Activated T-helper 1 cell treated with anti-CD3 and anti-CD28 coated beads, Interleukin-12 subunit alpha, Interleukin-12 subunit beta, Interleukin-2, Interleukin-4 antibody, amounts not matched to agents 30 ng/mL and 10 ng/mL and 1 ng/mL, durations not matched to agents 14 hours and 24 hours and 36 hours (primary cell): ENCODE measurements at places on chromosomes 16 and 17. TPM values are rescaled to one million over a fixed set of nuclear protein-coding genes. Genes with fewer than 3 reads are reported as not detected.

DNA sequence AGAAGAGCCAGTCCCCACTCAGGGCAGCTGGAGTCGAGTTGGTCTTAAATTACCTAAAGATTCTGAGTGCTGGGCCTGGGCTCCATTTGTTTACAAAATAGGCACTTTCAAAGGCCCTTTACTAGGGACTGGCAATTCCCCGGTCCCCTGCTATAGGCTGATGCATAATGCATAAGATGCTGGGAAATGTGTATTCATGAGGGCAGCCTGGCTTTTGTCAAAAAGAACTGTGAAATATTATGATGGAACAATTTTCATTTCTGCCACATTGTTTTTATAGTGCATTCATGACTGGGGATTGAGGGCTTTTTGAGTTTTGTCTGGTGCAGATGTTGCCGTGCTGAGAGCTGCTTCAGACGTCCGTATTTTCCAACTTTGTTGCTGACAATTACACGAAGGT lies 617.0 kb upstream of the CDH5 start:
- no peak for DNase-seq
- H3K4me3 ChIP-seq = no peak overlapping the region
- H3K36me3 ChIP-seq = no peaks in the 10 kb centered on the region
- no peaks in the 10 kb centered on the region for H3K4me1 ChIP-seq

DNA sequence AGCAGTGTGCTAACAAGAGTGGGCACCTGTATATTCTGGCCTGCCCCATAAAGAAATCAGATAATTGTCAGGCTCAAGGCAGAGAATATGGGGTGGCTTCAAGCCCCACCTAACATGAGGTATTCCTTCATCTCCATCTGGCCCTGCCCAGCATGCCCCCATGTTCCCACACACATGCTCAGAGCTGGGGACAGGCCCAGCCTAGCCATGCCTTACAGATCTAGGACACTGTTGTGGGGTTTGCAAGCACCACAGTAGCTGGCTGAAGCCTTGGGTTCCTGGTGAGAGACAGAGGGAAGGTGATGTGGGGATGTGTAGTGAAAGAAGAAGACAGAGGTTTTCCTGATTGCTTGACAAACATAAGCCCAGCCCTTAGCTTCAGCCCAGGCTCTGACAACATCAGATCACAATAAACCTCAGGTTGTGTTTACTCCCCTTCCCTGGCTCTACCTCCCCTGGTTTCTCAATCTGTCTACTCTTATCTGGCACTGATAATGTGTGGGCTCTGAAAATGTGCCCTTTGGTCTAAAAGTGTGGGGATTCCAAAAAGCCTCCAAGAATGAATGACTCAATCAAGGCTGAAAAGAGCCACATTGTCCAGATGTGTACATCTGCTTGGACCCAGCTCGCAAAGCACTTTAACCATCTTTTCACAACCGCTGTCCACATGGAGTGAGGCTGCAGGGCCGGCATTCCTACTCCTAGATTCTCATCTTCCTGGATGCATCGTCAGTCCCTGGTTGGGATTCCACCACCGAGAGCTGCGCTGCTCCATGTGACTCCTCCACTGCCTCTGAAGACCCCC lies 34.4 kb downstream of the CDRT4 start:
- H3K27ac ChIP-seq = no peak overlapping the region
- no peak for DNase-seq
- H3K4me1 ChIP-seq = peaks cover 9% of the 10 kb centered on the region
- H3K4me3 ChIP-seq = no peak overlapping the region
- H3K27me3 ChIP-seq = no peaks in the 10 kb centered on the region

- no peak overlapping the region for H3K27ac ChIP-seq
- peaks cover 10% of the 10 kb centered on the region for H3K4me1 ChIP-seq
- H3K36me3 ChIP-seq = peaks cover 11% of the 10 kb centered on the region
These were observed 61.4 kb downstream of the AMFR start for GRCh38 chr16:56363781-56364565.

Gene GALR2
- total RNA-seq = 3.6 and 3.7 TPM in 2 replicates

Gene VASN
- 0.18 TPM in 1 of 2 replicates, not detected in the other for total RNA-seq
